Sigmoid colon (tissue), 7 donors: ENCODE measurements at places on chromosomes 7 and 10. TPM values are rescaled to one million over a fixed set of nuclear protein-coding genes. Genes with fewer than 3 reads are reported as not detected.

- no peaks in the 10 kb centered on the region for H3K4me1 ChIP-seq
- H3K36me3 ChIP-seq, result no peaks in the 10 kb centered on the region
- H3K27me3 ChIP-seq, result no peaks in the 10 kb centered on the region
- no peak for DNase-seq
- no peak overlapping the region for H3K27ac ChIP-seq
These were observed 1180.3 kb downstream of the TYW1 start for GRCh38 chr7:68176974-68177373.

GRCh38 chr7:138407792-138408191 lies 52.3 kb upstream of the TRIM24 start:
- H3K36me3 ChIP-seq, result no peaks in the 10 kb centered on the region
- H3K4me3 ChIP-seq, result no peak overlapping the region
- no peak for DNase-seq
- no peaks in the 10 kb centered on the region for H3K27me3 ChIP-seq

ABCB1 gene
- total RNA-seq, result 5.3 TPM

OR9A2 gene
- not detected for total RNA-seq
